Thoracic aorta (tissue), 2 donors: ENCODE measurements at places on chromosomes 12 and 14. TPM values are rescaled to one million over a fixed set of nuclear protein-coding genes. Genes with fewer than 3 reads are reported as not detected.

The KRT3 gene
- total RNA-seq = not detected

The SLC2A3 gene
- 136 TPM for total RNA-seq

The TTC7B gene
- total RNA-seq = 38.9 TPM

The OTOGL gene
- 0.14 TPM for total RNA-seq

The TAS2R31 gene
- 2.7 TPM for total RNA-seq

The ARG2 gene
- total RNA-seq = 2.8 TPM

DNA sequence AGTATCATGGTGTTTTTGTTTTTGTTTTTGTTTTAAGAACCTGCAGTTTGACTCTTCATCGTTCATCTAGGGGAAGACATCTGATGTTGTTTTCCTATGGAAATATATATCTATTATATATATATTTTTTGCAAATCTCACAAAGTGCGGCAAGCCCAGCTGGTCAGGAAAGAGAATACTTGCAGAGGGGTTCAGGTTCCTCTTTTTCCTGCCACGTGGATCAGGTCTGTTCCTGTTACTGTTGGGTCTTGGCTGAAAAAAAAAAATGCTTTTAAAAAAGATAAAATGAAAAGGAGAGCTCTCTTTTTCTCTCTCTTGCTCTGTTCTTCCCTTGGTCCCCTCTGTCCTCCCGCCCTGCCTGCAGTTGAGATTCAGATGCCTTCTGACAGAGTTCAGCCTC lies 179.4 kb upstream of the BCL2L14 start:
- H3K4me1 ChIP-seq = peaks cover 25% of the 10 kb centered on the region
- peak overlapping the region; percentile 71 for H3K27ac ChIP-seq
- DNase-seq = no peak

- no peaks in the 10 kb centered on the region for H3K4me1 ChIP-seq
- DNase-seq = no peak
- no peaks in the 10 kb centered on the region for H3K36me3 ChIP-seq
- no peaks in the 10 kb centered on the region for H3K27me3 ChIP-seq
These were observed 96.3 kb downstream of the PAX9 start for GRCh38 chr14:36757734-36758601.

- H3K36me3 ChIP-seq = no peaks in the 10 kb centered on the region
- H3K4me1 ChIP-seq = peaks cover 3% of the 10 kb centered on the region
- no peaks in the 10 kb centered on the region for H3K27me3 ChIP-seq
- no peak overlapping the region for H3K27ac ChIP-seq
- DNase-seq = no peak
- peak overlapping the region; percentile 92 for H3K4me3 ChIP-seq
These were observed 794 bp downstream of the SLC22A17 start for GRCh38 chr14:23351681-23352505.

GRCh38 chr12:26031318-26031717 lies 72.8 kb downstream of the RASSF8 start:
- H3K4me1 ChIP-seq = peaks cover 39% of the 10 kb centered on the region
- H3K27me3 ChIP-seq = no peaks in the 10 kb centered on the region
- H3K4me3 ChIP-seq = no peak overlapping the region
- H3K36me3 ChIP-seq = no peaks in the 10 kb centered on the region

- H3K27ac ChIP-seq = peak overlapping the region; percentile 92
- peaks cover 96% of the 10 kb centered on the region for H3K4me1 ChIP-seq
- DNase-seq = no peak
- H3K27me3 ChIP-seq = no peaks in the 10 kb centered on the region
- peak overlapping the region; percentile 44 for H3K4me3 ChIP-seq
- no peaks in the 10 kb centered on the region for H3K36me3 ChIP-seq
These were observed 145.7 kb downstream of the SAMD4A start for GRCh38 chr14:54712465-54713200.

- no peak for DNase-seq
- no peaks in the 10 kb centered on the region for H3K36me3 ChIP-seq
- no peaks in the 10 kb centered on the region for H3K4me1 ChIP-seq
- no peak overlapping the region for H3K4me3 ChIP-seq
These were observed 62.5 kb upstream of the TMEM132D start for GRCh38 chr12:129966146-129966995.

DNA sequence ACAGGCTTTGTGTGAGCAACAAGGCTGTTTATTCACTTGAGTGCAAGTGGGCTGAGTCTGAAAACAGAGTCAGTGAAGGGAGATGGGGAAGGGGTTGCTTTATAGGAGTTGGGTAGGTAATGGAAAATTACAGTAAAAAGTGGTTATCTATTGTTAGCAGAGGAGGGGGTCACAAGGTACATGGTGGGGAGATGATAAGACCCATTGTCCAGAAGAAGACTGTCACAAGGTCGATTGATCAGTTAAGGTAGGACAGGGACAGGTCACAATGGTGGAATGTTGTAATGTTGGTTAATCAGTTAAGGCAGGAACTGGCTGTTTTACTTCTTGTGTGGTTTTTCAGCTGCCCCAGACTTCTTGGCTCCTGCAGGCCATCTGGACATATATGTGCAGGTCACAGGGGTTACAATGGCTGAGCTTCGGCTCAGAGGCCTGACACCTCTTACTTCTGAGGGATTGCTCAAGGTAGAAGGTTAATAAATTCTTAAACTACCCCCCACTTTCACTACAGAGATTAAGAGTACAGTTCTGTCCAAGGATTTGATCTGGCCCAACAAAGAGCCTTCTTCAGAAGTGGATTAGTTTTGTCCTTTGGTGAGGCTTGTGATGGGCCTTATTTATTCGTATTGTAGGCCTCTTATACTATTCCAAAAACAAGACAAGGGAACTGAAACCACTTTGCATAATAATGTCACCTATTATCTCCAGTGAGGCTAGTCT lies 13.8 kb upstream of the DHRS4 start:
- no peaks in the 10 kb centered on the region for H3K4me1 ChIP-seq
- no peak overlapping the region for H3K4me3 ChIP-seq
- no peak for DNase-seq
- no peak overlapping the region for H3K27ac ChIP-seq
- H3K27me3 ChIP-seq = no peaks in the 10 kb centered on the region

- H3K27me3 ChIP-seq = no peaks in the 10 kb centered on the region
- H3K36me3 ChIP-seq = no peaks in the 10 kb centered on the region
- H3K27ac ChIP-seq = no peak overlapping the region
- H3K4me1 ChIP-seq = no peaks in the 10 kb centered on the region
- no peak overlapping the region for H3K4me3 ChIP-seq
These were observed 139.5 kb downstream of the ERC1 start for GRCh38 chr12:1130571-1130970.
